ENCODE measurements at places on chromosomes 11 and 22. TPM values are rescaled to one million over a fixed set of nuclear protein-coding genes. Genes with fewer than 3 reads are reported as not detected.

Gene BACE1
- 36.3 TPM for total RNA-seq

Gene DEUP1
- total RNA-seq, result not detected

Gene GUCD1
- total RNA-seq, result 67.0 TPM

Gene HBD
- total RNA-seq, result not detected

Gene PHF21B
- 1.8 TPM for total RNA-seq

Gene MOB2
- total RNA-seq, result 51.3 TPM

Gene LRP5
- 103 TPM for total RNA-seq

GRCh38 chr22:19658967-19659804, 55.1 kb upstream of the SEPTIN5 start:
- H3K4me1 ChIP-seq, result no peaks in the 10 kb centered on the region
- no peak overlapping the region for H3K4me3 ChIP-seq
- H3K27ac ChIP-seq, result no peak overlapping the region
- H3K36me3 ChIP-seq, result no peaks in the 10 kb centered on the region
- DNase-seq, result no peak
- no peaks in the 10 kb centered on the region for H3K27me3 ChIP-seq

GRCh38 chr11:132907651-132908413, 624.5 kb downstream of the OPCML start:
- H3K4me3 ChIP-seq, result no peak overlapping the region
- no peaks in the 10 kb centered on the region for H3K27me3 ChIP-seq
- H3K36me3 ChIP-seq, result no peaks in the 10 kb centered on the region

- H3K4me1 ChIP-seq, result no peaks in the 10 kb centered on the region
- peak overlapping the region; percentile 5 for H3K4me3 ChIP-seq
- no peaks in the 10 kb centered on the region for H3K36me3 ChIP-seq
- peak; percentile 82 for DNase-seq
- no peak overlapping the region for H3K27ac ChIP-seq
- peaks cover 2% of the 10 kb centered on the region for H3K27me3 ChIP-seq
Measured at GRCh38 chr11:32172848-32173834, 82.3 kb downstream of the RCN1 start.

DNA sequence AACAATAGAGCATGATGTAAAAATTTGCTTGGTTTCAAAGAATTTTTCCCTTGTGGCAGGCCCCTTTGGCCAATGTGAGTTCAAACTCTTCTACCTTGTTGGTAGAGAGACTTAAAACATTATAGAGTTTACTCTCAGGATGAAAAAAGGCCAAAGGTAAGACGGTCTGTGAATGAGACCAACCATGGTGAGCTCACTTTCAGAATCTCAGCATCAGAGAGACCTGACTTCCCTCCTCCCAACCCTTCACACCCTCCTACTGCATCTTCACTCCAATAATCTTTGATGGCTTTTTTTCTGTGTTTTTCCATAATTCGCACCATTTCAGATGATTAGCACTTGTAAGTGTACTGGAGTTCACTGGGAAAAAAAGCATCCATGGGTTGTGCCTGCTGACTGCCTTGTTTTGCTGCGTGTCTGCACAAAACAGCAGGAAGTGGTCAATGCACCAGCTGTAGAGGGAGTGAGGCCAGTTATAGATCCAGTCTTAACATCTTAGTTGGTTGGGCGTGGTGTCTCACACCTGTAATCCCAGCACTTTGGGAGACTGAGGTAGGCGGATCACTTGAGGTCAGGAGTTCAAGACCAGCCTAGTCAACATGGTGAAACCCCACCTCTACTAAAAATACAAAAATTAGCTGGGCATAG, 64.1 kb downstream of the SLC1A2 start:
- no peaks in the 10 kb centered on the region for H3K4me1 ChIP-seq
- no peaks in the 10 kb centered on the region for H3K27me3 ChIP-seq
- H3K4me3 ChIP-seq, result no peak overlapping the region
- no peak overlapping the region for H3K27ac ChIP-seq
- DNase-seq, result no peak

DNA sequence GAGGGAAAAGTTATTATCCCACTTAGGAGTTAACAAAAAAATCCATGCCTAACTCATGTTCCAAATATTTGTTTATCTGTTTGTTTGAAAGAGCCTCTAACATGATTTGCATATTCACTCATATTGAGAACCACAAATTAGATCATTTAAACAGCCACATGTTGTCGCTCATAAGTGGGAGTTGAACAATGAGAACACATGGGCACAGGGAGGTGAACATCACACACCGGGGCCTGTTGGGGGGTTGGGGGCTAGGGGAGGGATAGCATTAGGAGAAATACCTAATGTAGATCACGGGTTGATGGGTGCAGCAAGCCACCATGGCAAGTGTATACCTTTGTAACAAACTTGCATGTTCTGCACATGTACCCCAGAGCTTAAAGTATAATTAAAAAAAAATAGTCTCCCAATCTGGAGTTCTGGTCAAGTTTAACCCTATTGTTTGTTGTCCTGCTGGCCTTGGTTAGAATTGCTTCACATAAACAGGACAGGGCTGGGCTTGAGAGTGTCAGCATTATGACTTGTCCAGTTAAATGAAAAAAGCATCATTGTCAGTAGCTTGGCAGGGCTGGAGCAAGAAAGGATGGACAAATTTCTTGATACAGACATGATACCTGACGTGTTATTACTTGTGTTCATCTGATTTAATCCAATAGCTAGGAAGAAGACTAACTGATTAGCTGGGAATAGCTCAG, 57.8 kb upstream of the PSMA1 start:
- H3K4me3 ChIP-seq, result no peak overlapping the region
- H3K4me1 ChIP-seq, result no peaks in the 10 kb centered on the region
- H3K27me3 ChIP-seq, result no peaks in the 10 kb centered on the region
- DNase-seq, result no peak
- H3K36me3 ChIP-seq, result no peaks in the 10 kb centered on the region

- no peak overlapping the region for H3K27ac ChIP-seq
- H3K36me3 ChIP-seq, result no peaks in the 10 kb centered on the region
- no peaks in the 10 kb centered on the region for H3K27me3 ChIP-seq
- no peaks in the 10 kb centered on the region for H3K4me1 ChIP-seq
- no peak for DNase-seq
- no peak overlapping the region for H3K4me3 ChIP-seq
Measured at GRCh38 chr11:94028436-94028835, 7.3 kb downstream of the HEPHL1 start.

GRCh38 chr11:79822766-79823165, 381.9 kb upstream of the TENM4 start:
- DNase-seq, result no peak
- no peaks in the 10 kb centered on the region for H3K27me3 ChIP-seq
- H3K36me3 ChIP-seq, result no peaks in the 10 kb centered on the region

- no peaks in the 10 kb centered on the region for H3K36me3 ChIP-seq
- H3K4me1 ChIP-seq, result no peaks in the 10 kb centered on the region
- H3K27me3 ChIP-seq, result no peaks in the 10 kb centered on the region
- no peak overlapping the region for H3K27ac ChIP-seq
- DNase-seq, result no peak
- no peak overlapping the region for H3K4me3 ChIP-seq
Measured at GRCh38 chr11:111177037-111177871, 68.3 kb upstream of the POU2AF2 start.

DNA sequence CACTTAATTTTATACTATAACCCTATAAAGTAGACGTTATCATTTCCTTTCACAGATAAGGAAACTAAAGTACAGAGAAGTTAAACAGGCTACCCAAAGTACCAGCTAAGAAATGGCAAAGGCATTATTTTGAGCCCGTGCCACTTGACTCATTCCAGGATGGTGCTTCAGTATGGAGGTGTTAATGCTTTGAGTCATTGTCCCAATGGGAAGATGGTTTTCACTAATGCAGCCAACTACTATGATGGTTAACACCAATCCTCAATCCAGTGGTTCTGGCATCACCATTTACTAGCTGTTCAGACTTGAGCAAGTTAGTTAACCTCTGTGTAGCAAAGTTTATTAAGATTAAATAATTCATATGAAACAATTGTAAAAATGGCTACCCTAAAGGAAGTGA, 123.1 kb upstream of the SLC5A12 start:
- H3K4me1 ChIP-seq, result peaks cover 13% of the 10 kb centered on the region
- H3K27ac ChIP-seq, result no peak overlapping the region
- H3K27me3 ChIP-seq, result no peaks in the 10 kb centered on the region
- H3K4me3 ChIP-seq, result no peak overlapping the region
- DNase-seq, result no peak

GRCh38 chr11:64542172-64543125, 48.6 kb upstream of the SLC22A12 start:
- H3K36me3 ChIP-seq, result no peaks in the 10 kb centered on the region
- no peaks in the 10 kb centered on the region for H3K4me1 ChIP-seq
- no peak for DNase-seq
- H3K4me3 ChIP-seq, result no peak overlapping the region
- H3K27me3 ChIP-seq, result no peaks in the 10 kb centered on the region

DNA sequence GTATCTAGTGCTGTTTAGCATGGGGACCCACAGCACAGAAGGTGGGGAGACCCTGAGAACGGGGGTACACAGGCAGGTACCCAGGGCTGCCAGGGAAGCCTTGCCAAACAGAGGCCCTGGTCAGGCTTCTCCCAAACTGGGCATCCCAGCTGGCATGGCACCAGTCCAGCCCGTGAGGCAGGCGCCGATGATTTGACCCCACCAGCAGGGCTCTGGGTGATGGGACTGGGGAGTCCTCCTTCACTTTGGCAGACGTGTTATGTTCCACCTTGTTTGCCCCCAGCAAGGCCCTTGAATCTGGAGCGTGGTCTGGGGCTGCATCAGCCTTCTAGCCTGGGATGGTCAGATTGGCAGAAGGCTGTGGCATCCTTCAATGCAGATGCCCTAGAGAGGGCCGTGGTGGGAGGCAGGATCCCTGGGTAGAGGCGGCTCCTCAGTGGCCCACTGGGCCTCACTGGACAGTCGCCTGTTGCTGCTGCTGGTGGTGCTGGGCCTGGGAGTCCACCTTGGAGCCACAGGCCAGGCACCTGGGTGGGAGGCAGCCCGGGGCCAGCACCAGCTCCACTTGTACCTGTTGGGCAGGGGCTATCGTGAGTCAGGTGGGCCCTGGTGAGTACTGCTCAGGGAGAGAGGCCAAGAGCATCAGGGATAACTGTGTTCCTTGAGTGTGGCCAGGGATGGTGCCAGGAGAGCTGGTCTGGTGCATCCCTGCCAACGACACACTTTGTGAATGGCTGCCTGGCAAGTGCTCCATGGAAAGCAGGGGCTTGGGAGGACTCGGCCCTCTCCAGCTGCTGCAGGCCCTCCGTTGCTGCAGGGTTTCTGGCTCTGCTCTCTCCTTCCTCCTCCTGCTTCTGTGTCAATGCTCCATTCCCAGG, 3.3 kb downstream of the ADORA2A start:
- DNase-seq, result no peak
- no peaks in the 10 kb centered on the region for H3K4me1 ChIP-seq
- H3K27ac ChIP-seq, result no peak overlapping the region

- no peak overlapping the region for H3K27ac ChIP-seq
- no peaks in the 10 kb centered on the region for H3K36me3 ChIP-seq
- H3K4me1 ChIP-seq, result no peaks in the 10 kb centered on the region
Measured at GRCh38 chr22:44014241-44014640, 9.9 kb upstream of the PARVB start.

- no peaks in the 10 kb centered on the region for H3K27me3 ChIP-seq
- H3K4me3 ChIP-seq, result no peak overlapping the region
- H3K27ac ChIP-seq, result no peak overlapping the region
- no peaks in the 10 kb centered on the region for H3K36me3 ChIP-seq
- no peak for DNase-seq
- H3K4me1 ChIP-seq, result no peaks in the 10 kb centered on the region
Measured at GRCh38 chr22:49487950-49488349, 339.7 kb downstream of the BRD1 start.

DNA sequence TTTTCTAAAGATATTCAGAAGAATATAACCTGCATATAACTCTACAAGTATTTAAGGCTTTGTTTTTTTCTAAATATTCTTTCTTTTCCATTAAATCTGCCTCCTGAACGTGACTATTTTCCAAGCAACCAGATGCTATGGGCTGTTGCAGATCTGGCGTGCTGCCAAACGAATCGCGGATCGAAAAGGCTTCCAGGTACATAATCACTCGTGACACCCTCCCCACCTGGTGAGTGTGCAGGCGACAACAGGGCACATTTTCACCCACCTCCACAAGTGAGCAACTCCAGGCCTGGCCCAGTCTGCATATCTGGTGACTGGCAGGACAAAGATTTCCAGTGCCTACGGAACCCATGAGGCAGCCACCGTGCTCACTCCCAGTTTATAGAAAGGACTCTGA, 660.1 kb downstream of the OPCML start:
- no peak for DNase-seq
- H3K27me3 ChIP-seq, result no peaks in the 10 kb centered on the region
- no peak overlapping the region for H3K27ac ChIP-seq
- H3K36me3 ChIP-seq, result no peaks in the 10 kb centered on the region
- H3K4me1 ChIP-seq, result no peaks in the 10 kb centered on the region
- no peak overlapping the region for H3K4me3 ChIP-seq

DNA sequence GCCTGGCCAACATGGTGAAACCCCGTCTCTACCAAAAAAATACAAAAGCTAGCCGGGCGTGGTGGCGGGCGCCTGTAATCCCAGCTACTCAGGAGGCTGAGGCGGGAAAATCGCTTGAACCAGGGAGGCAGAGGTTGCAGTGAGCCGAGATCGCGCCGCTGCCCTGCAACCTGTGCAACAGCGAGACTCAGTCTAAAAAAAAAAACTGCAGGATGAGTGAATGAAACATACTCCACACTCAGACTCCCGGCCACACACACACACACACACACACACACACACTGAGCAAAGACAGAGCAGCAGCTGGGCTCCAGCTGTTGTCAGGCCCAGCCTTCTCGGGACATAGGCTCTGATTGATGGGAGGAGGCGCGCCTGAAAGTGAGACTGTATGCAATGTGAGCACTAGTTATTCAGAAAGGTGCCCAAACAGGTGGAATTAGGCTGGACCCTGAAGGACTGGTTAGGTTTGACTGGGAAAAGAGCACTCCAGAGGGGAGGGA, 1.5 kb upstream of the PLEKHA7 start:
- H3K4me3 ChIP-seq, result no peak overlapping the region
- H3K27me3 ChIP-seq, result no peaks in the 10 kb centered on the region
- H3K36me3 ChIP-seq, result no peaks in the 10 kb centered on the region
- H3K27ac ChIP-seq, result no peak overlapping the region
- no peaks in the 10 kb centered on the region for H3K4me1 ChIP-seq
- DNase-seq, result no peak

GRCh38 chr11:6298605-6299004, 21.7 kb downstream of the CAVIN3 start:
- no peaks in the 10 kb centered on the region for H3K4me1 ChIP-seq
- H3K36me3 ChIP-seq, result no peaks in the 10 kb centered on the region
- H3K27ac ChIP-seq, result no peak overlapping the region
- H3K4me3 ChIP-seq, result no peak overlapping the region

DNA sequence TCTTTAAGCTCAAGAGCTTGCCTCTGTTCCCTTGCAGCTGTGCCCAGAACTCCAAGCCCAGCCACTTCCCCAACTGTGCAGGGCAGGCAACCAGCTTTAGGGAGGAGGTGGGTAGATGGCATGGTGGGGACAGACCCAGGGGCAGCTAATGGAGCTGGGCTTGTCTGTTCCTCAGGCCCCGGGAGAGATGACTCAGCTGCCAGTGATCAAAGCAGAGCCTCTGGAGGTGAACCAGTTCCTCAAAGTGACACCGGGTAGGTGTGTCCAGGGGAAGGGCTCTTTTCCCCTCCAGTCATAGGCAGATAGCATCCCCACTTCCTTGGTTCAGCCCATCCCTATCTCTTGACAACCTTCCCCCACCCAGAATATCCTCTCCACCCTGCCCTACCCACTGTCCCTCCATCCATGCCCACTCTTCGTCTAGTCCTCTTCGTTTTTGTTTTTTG, 32.4 kb downstream of the CREB3L1 start:
- H3K4me3 ChIP-seq, result no peak overlapping the region
- no peaks in the 10 kb centered on the region for H3K36me3 ChIP-seq
- no peak overlapping the region for H3K27ac ChIP-seq
- DNase-seq, result no peak
- H3K27me3 ChIP-seq, result no peaks in the 10 kb centered on the region
- no peaks in the 10 kb centered on the region for H3K4me1 ChIP-seq

- no peak overlapping the region for H3K27ac ChIP-seq
- no peaks in the 10 kb centered on the region for H3K4me1 ChIP-seq
- H3K27me3 ChIP-seq, result no peaks in the 10 kb centered on the region
- no peak for DNase-seq
Measured at GRCh38 chr11:73916435-73916834, 34.4 kb upstream of the DNAJB13 start.

Data from aorta (tissue), 5 donors.